ENCODE measurements at places on chromosomes 6 and 20.

- DNase-seq, result no peak
Measured at GRCh38 chr6:35790683-35791082, 6.4 kb downstream of the CLPS start.

DNA sequence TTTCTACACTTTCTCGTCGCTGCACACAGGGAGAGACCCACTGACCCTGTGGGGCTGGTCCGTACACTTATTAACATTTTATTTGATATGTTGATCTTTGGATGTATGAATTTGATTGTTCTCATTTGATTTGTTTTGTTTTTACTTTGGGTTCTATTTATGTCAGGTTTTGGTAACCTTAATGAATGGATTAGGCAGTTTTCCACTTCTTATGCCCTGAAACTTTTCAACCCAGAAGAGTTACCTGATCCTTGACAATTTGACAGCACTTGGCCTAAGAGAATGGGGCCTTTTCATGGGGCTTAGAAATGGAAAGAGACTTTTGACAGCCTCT is 23.6 kb downstream of the GPX6 start:
- DNase-seq, result no peak

DNA sequence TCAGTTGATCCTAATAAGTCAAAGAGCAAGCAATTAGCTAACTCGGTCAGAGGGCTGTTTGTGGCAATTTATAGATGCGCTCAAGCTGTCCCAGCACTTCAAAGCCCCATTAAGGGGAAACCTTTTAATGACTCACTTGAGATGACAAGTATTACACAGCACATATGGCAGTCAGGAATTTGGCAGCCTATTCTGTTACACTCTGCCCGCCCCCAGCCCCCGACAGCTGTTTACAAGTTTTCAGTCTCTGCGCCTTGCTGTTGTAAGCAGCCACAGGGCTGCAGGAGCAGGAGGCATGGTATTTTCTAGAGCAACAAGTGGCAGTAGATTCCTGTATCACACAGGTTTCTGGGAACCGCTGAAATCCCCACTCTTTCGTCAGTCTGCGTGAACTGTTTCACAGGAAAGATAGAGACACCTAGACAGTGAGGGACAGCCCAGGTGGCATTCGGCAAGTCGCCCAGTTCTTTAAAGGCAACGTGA is 263.0 kb downstream of the FOXC1 start:
- peak; percentile 59 for DNase-seq

DNA sequence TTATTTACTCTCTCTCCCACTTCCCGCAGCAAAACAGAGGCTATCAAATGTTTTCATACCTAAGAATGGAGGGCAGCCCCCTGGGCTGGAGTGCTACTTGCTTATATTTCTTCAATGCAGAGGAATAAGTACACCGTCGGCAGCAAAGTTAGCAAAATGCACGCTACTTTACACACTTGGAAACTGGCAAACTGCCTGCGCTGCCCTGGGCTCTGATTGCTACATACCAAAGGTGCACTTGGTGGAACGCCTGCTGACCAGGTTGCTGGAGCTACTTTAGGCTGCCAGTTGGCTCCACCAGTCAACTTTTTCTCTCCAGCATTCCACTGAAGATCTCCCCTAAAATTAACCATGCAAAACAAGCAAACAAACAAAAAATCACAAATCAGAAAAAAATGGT is 62.4 kb downstream of the PRSS35 start:
- DNase-seq, result no peak

- no peak for DNase-seq
Measured at GRCh38 chr6:33621711-33622388, 728 bp downstream of the ITPR3 start.

GRCh38 chr6:40983752-40984151 is 55.3 kb downstream of the UNC5CL start:
- DNase-seq, result no peak

All from fibroblast of skin of scalp (primary cell).